ENCODE measurements at places on chromosomes 13 and 19.

GRCh38 chr13:26112843-26113242 is 61.0 kb upstream of the SHISA2 start:
- DNase-seq: peak; percentile 17

- peak; percentile 1 for DNase-seq
Observed at GRCh38 chr13:65656740-65657329, 1573.3 kb downstream of the PCDH9 start.

- no peak for DNase-seq
Observed at GRCh38 chr13:44786756-44787155, 202.5 kb downstream of the NUFIP1 start.

GRCh38 chr19:1309977-1310852 is 24.5 kb downstream of the EFNA2 start:
- DNase-seq: no peak

- DNase-seq: no peak
Observed at GRCh38 chr19:42576241-42576640, 18.5 kb downstream of the CEACAM8 start.

GRCh38 chr13:41568972-41569351 is 111.6 kb downstream of the RGCC start:
- DNase-seq: no peak

DNA sequence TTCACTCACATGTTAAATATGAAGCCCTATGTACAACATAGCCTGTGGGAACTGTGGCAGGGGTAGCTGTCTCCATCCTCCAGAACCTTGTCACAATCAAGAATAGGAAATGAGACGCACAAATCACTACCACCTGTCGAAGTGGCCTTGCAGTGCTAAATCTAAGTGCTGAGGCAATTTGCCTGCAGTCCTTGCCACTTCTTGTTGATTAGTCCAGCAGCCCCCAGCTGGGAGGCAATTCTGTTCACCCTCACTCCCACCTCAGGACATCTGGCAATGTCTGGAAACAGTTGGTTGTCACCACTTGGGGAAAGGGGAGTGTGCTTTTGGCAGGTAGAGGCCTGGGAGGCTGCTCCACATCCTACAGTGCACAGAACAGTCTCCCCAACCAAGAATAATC is 10.7 kb downstream of the RFX2 start:
- DNase-seq: no peak

- DNase-seq: peak; percentile 9
Observed at GRCh38 chr13:98141509-98142379, 1.1 kb upstream of the FARP1 start.

GRCh38 chr13:40060296-40061007 is 405.0 kb downstream of the COG6 start:
- DNase-seq: no peak

GRCh38 chr19:49951806-49952478 is 9.0 kb downstream of the SIGLEC11 start:
- no peak for DNase-seq
